ENCODE measurements at places on chromosomes 6 and 20. TPM values are rescaled to one million over a fixed set of nuclear protein-coding genes. Genes with fewer than 3 reads are reported as not detected.

Gene HLA-DQB1
- 0.10 TPM for total RNA-seq

Gene SLC26A8
- total RNA-seq = not detected

Gene ADGRF5
- 502 TPM for total RNA-seq

Gene DNMT3B
- total RNA-seq = 5.8 TPM

Gene ADGRB3
- total RNA-seq = under 0.01 TPM

Gene CST2
- not detected for total RNA-seq

Gene GNMT
- not detected for total RNA-seq

Gene DACT2
- total RNA-seq = not detected

Gene FIG4
- total RNA-seq = 18.9 TPM

Gene CCN6
- total RNA-seq = not detected

Gene FAM209B
- total RNA-seq = not detected

Gene TUBB1
- not detected for total RNA-seq

Gene AGPAT1
- total RNA-seq = 58.8 TPM

Gene MCHR2
- not detected for total RNA-seq

Gene TAAR6
- not detected for total RNA-seq

Gene FGD2
- total RNA-seq = not detected

Gene PGC
- total RNA-seq = not detected

Gene HTR1E
- not detected for total RNA-seq

Gene SERPINB1
- 34.7 TPM for total RNA-seq

Gene PARD6B
- 1.1 TPM for total RNA-seq

Gene GNRH2
- 0.48 TPM for total RNA-seq
